ENCODE measurements at places on chromosomes 1 and 21. TPM values are rescaled to one million over a fixed set of nuclear protein-coding genes. Genes with fewer than 3 reads are reported as not detected.

The ANGPTL3 gene
- total RNA-seq, result not detected

The ARMH1 gene
- total RNA-seq, result 2.5 TPM

The RUNX1 gene
- 84.6 TPM for total RNA-seq

The EXOSC10 gene
- 53.4 TPM for total RNA-seq

The AGPAT3 gene
- total RNA-seq, result 35.6 TPM

The MEX3A gene
- 32.9 TPM for total RNA-seq

The TCHHL1 gene
- total RNA-seq, result not detected

The TRMT1L gene
- 14.9 TPM for total RNA-seq

The FAM110D gene
- 0.70 TPM for total RNA-seq

The C1orf210 gene
- 0.84 TPM for total RNA-seq

The FAM167B gene
- total RNA-seq, result 0.64 TPM

The KLHL21 gene
- 39.7 TPM for total RNA-seq

The KLHDC8A gene
- 0.39 TPM for total RNA-seq

The RORC gene
- not detected for total RNA-seq

The AMPD2 gene
- total RNA-seq, result 156 TPM

The IQGAP3 gene
- total RNA-seq, result 2.2 TPM

The NVL gene
- total RNA-seq, result 30.6 TPM

The OR2T2 gene
- not detected for total RNA-seq

The ST6GALNAC3 gene
- total RNA-seq, result 1.8 TPM

The TNFSF4 gene
- 3.3 TPM for total RNA-seq

The SYTL1 gene
- total RNA-seq, result 10.7 TPM

Measured in astrocyte (in vitro differentiated cells and primary cell).